ENCODE measurements at places on chromosomes 5 and 9.
A peak's percentile ranks its signal among the peaks of the same experiment; 100 is the strongest.

- DNase-seq = no peak
Observed at GRCh38 chr5:129718471-129719090, 29.3 kb upstream of the MINAR2 start.

- no peak for DNase-seq
Observed at GRCh38 chr9:112135706-112136105, 39.4 kb downstream of the SUSD1 start.

GRCh38 chr5:33975852-33976251 lies 8.6 kb downstream of the SLC45A2 start:
- no peak for DNase-seq

DNA sequence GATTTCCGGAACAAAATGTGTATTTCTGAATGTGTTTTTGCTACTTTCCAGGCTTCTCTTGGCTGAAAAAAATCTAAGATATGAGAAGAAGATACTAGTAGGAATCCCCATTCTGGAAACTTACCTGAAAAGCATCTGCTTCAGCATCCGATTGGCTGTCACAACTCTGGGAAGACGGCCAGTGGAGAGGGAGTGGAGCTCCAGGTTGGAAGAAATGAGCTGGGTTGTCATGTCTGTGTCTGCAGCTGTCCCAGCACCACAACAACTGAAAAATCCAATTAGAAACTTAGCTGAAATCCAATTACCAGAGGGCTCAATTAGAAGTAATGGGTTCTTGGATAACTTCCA lies 3.0 kb downstream of the PSMB7 start:
- DNase-seq = no peak

- no peak for DNase-seq
Observed at GRCh38 chr9:112541685-112542084, 55.1 kb downstream of the KIAA1958 start.

DNA sequence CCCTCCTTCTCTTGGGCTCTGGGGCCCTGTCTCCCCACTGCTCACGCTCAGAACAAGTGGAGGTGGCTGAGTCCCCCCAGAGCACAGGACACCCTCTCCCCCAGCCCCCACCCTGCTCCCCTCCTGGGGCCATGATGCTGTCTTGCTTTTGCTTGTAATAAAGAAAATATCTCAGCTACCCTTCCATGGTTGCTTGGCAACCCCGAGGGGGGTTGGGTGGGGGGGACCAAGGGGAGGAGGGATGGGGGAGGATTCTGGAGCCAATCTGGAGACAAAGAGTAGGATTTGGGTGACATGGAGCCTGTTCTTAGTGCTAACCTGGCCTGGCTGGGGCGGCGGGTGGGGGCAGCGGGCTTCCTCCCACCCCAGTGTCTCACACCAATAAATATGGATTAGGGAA lies 16.1 kb upstream of the CERCAM start:
- no peak for DNase-seq

GRCh38 chr5:31581498-31582099 lies 49.5 kb downstream of the C5orf22 start:
- DNase-seq = peak; percentile 31

- no peak for DNase-seq
Observed at GRCh38 chr9:86749161-86749893, 198.0 kb downstream of the GAS1 start.

DNA sequence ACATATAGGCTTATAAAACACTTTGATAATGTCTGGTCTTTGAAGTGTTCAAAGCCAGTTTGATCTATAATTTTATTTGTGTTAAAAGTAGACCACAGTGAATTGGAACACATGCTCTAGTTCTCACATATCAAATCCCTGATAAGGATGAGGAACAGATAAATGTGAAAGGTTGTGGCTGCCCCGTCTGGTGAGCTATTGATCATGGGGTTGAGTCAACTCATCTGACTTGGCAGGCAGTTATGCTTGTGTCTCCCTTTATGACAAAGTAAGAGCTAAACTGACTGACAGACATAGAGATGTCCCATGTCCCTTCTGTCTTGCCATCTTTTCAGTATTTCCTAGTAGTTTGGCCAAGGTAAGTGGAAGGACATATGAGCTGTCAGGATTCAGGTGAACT lies 2.9 kb upstream of the ERMP1 start:
- no peak for DNase-seq

DNA sequence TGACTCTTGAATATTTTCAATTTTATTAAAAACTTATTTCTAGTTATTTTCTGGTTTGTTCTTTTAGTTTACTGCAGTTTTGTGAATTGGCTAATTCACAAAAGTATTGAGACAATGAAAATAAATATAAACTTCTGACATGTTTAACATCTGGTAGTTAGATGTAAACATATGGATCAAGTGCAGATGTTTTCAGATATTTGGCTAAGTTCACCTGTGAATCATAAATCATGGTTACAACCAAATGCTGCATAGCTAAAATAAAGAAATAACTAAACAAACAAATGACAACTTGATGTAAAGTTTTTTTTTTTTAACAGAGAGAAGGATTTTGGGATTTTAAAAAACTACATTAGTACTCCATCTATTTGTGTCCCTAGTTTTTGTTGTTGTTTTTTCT lies 484.6 kb downstream of the SLCO4C1 start:
- no peak for DNase-seq

DNA sequence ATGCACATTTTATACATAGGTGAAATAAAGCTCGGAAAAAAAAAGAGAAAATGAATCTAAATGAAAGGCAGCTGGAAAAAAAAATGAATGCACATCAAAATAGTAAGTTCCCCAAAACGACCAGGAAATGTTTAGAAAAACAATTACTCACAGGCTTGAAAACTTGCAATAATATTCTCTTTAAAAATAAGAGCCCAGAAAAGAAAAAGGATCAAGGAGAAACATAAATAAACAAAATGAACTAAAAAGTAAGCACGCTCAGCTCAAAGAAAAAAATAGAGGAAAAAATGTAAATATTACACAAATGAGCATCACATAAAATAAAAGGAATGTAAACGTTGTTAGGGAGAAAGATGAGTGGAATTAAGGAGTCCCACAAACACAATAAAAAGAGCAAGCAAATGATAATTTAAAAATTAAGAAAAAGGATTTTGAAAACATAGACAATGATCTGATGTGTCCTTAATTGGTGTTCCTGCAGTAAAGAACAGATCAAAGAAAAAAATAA lies 54.2 kb downstream of the SLC27A6 start:
- no peak for DNase-seq

DNA sequence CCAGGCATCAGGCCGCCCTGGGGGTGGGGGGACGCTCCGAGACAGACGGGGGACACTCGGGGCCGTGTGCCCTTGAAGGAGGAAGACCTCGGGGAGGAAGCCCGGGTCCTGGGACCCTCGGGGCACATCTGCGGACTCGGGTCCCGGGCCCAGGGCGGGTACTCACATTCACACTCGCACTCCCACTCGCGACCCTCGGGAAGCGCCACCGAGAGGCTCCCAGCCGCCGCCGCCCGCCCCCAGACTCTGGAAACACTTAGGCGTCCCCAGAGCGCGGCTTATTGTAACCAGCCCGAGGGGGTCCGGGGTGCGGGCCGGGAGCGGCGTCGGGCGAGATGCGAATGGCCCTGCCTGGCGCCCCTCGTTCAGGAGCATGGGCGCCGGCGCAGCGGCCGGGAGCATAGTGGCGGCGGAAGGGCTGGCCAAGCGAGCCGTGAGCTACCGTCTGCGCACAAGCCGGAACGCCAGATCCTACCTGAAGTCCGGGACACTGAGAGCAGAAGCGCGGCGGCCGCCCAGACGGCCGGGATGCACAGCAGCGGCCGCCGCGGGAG lies 559 bp downstream of the ROR2 start:
- no peak for DNase-seq

GRCh38 chr9:92917176-92917800 lies 30.0 kb upstream of the FGD3 start:
- DNase-seq = peak; percentile 27

DNA sequence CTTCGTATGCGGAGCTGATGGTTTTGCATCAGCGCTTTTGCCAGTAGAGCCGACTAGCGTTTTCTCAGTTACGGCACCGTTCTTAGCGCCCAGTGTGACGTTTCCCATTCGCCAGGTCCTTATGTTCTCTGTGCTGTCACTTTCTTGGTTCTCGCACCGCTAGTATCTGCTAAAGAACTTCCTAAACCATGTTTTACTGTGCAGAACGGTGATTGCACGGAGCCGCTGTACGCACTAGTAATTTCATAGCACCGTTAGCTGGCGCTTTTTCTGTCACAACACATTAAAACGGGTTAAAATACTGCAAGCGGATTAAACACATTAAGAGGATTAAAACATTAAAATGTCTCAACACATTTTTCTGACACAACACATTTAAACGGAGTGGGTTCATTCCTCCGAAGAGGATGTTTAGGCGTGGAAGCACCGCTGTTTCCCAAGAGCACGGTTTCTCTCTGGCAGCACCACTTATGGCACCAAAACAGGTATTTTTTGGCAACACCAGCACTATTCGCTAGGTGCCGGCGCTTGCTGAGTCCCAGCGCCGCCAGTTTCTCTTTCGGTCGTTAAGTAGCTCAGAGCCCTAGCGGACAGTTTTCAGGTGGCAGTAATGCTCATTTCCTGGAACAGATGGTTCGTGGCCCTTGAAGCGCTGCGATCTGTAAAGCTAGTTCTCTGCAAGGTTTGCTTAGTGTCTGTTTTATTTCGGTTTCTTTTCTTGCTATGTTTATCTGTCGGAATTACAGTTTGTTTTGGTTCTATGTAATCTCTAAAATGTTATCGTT lies 20.3 kb downstream of the ANXA2R start:
- peak; percentile 95 for DNase-seq

GRCh38 chr9:38699337-38699736 lies 20.6 kb downstream of the FAM240B start:
- no peak for DNase-seq

DNA sequence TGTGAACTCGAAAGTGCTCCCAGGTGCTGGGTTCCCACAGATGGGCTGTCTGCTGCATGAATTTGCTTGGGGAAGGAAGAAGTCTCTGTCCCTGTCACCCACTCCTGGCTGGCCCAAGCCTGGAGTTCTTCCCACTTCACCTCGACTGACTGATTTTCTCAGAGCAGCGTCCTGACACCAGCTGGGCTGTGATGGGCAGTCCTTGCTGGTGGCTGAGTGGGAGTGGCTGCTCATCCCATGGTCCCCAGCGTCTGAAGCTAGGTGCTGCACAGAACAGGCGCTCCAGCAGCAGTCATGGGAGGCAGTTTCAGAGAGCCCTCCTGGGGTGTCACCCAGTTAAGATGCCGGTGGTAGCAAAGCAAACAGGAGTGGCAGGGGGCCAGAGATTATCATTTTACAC lies 10.1 kb upstream of the NEURL1B start:
- DNase-seq = no peak

GRCh38 chr9:109314011-109314531 lies 6.8 kb downstream of the EPB41L4B start:
- peak; percentile 14 for DNase-seq

- no peak for DNase-seq
Observed at GRCh38 chr9:26231391-26231790, 553.1 kb upstream of the TUSC1 start.

DNA sequence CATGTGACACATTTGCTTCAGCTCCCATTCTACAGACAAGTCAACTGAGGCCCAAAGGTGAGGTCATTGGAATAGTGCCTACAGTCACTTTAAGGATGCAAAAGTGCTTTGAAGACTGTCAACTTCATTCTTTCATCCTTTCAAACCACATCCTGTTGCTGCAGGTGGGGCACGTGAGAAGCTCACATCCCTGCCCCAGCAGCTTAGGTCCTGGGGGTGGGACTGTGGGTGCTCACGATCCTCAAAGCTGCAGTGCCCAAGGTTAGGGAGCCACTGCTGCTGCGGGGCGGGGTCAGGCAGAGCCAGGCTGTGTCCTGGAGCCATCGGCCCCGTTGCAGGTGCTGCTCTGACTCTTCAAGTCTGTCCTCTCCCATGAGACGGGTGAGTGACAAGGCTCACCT lies 57.9 kb upstream of the IER5L start:
- no peak for DNase-seq

GRCh38 chr5:171678646-171679045 lies 107.0 kb upstream of the SMIM23 start:
- DNase-seq = peak; percentile 16
